ENCODE measurements at places on chromosomes 12 and 14. TPM values are rescaled to one million over a fixed set of nuclear protein-coding genes. Genes with fewer than 3 reads are reported as not detected.

GRCh38 chr12:116529048-116529447, 30.1 kb upstream of the MAP1LC3B2 start:
- peaks cover 26% of the 10 kb centered on the region for H3K4me1 ChIP-seq
- no peak overlapping the region for H3K4me3 ChIP-seq
- H3K36me3 ChIP-seq = no peaks in the 10 kb centered on the region
- no peaks in the 10 kb centered on the region for H3K27me3 ChIP-seq
- no peak overlapping the region for H3K27ac ChIP-seq
- no peak for DNase-seq

The GPRC5D gene
- polyA plus RNA-seq = not detected

The PIWIL1 gene
- not detected for polyA plus RNA-seq

The SDR9C7 gene
- polyA plus RNA-seq = not detected

The E2F7 gene
- 4.7 TPM for polyA plus RNA-seq

The MANSC4 gene
- not detected for polyA plus RNA-seq

- no peaks in the 10 kb centered on the region for H3K27me3 ChIP-seq
- no peak for DNase-seq
- H3K36me3 ChIP-seq = no peaks in the 10 kb centered on the region
- no peaks in the 10 kb centered on the region for H3K4me1 ChIP-seq
- no peak overlapping the region for H3K27ac ChIP-seq
These were observed 143.9 kb downstream of the ALX1 start for GRCh38 chr12:85423947-85424346.

- no peaks in the 10 kb centered on the region for H3K36me3 ChIP-seq
- peaks cover 52% of the 10 kb centered on the region for H3K4me1 ChIP-seq
- H3K27me3 ChIP-seq = no peaks in the 10 kb centered on the region
- H3K27ac ChIP-seq = no peak overlapping the region
These were observed 3.5 kb downstream of the ATP2A2 start for GRCh38 chr12:110284597-110284996.

- no peak overlapping the region for H3K27ac ChIP-seq
- H3K4me1 ChIP-seq = no peaks in the 10 kb centered on the region
- no peaks in the 10 kb centered on the region for H3K27me3 ChIP-seq
- H3K4me3 ChIP-seq = no peak overlapping the region
These were observed 52.6 kb upstream of the KCNJ8 start for GRCh38 chr12:21827083-21827482.

- H3K27ac ChIP-seq = no peak overlapping the region
- no peaks in the 10 kb centered on the region for H3K36me3 ChIP-seq
- H3K4me3 ChIP-seq = no peak overlapping the region
- no peak for DNase-seq
These were observed 66.0 kb downstream of the FLRT2 start for GRCh38 chr14:85595981-85596380.

GRCh38 chr14:53528185-53528671, 375.1 kb upstream of the DDHD1 start:
- no peak overlapping the region for H3K4me3 ChIP-seq
- H3K36me3 ChIP-seq = no peaks in the 10 kb centered on the region
- peaks cover 3% of the 10 kb centered on the region for H3K27me3 ChIP-seq
- no peaks in the 10 kb centered on the region for H3K4me1 ChIP-seq
- H3K27ac ChIP-seq = no peak overlapping the region
- DNase-seq = no peak

DNA sequence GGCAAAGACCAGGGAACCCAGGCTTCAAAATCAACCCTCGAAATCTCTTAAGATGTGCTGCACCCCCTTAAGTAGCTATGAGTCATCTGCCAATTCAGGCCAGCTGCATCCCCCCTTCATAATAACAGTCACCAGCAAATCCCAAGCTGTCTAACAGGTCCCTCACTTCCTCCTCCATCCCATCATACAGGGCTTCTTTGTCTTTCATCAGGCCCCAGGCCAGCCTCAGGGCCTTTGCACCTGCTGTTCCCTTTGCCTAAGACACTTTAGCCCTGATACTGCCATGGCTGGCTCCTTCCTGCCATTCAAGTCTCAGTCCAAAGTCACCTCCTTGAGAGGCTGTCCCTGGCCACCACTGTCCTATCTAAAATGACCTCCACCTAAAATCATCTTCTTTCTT, 4.0 kb downstream of the RASAL1 start:
- H3K36me3 ChIP-seq = no peaks in the 10 kb centered on the region
- H3K27ac ChIP-seq = no peak overlapping the region
- H3K4me3 ChIP-seq = no peak overlapping the region

The SLC6A12 gene
- not detected for polyA plus RNA-seq

- DNase-seq = no peak
- H3K4me1 ChIP-seq = peaks cover 4% of the 10 kb centered on the region
- no peak overlapping the region for H3K27ac ChIP-seq
- no peaks in the 10 kb centered on the region for H3K36me3 ChIP-seq
These were observed 286.0 kb downstream of the ZFP36L1 start for GRCh38 chr14:68506645-68507419.

The ARHGAP9 gene
- 0.25 TPM for polyA plus RNA-seq

The PGF gene
- polyA plus RNA-seq = 102 TPM

GRCh38 chr12:40632933-40633332, 59.3 kb upstream of the CNTN1 start:
- H3K4me1 ChIP-seq = no peaks in the 10 kb centered on the region
- H3K27me3 ChIP-seq = no peaks in the 10 kb centered on the region
- H3K27ac ChIP-seq = no peak overlapping the region

- H3K27me3 ChIP-seq = no peaks in the 10 kb centered on the region
- H3K36me3 ChIP-seq = no peaks in the 10 kb centered on the region
- no peak overlapping the region for H3K27ac ChIP-seq
- no peaks in the 10 kb centered on the region for H3K4me1 ChIP-seq
- DNase-seq = no peak
- H3K4me3 ChIP-seq = no peak overlapping the region
These were observed 18.3 kb upstream of the LRP1-AS start for GRCh38 chr12:57165741-57166140.

The KRT7 gene
- polyA plus RNA-seq = 131 TPM
